Stimulated activated CD8-positive, alpha-beta memory T cell treated with anti-CD3 and anti-CD28 coated beads, Interleukin-4, amount 100 ng/mL, for 24 hours (primary cell): ENCODE measurements at places on chromosomes 7 and 10.

DNA sequence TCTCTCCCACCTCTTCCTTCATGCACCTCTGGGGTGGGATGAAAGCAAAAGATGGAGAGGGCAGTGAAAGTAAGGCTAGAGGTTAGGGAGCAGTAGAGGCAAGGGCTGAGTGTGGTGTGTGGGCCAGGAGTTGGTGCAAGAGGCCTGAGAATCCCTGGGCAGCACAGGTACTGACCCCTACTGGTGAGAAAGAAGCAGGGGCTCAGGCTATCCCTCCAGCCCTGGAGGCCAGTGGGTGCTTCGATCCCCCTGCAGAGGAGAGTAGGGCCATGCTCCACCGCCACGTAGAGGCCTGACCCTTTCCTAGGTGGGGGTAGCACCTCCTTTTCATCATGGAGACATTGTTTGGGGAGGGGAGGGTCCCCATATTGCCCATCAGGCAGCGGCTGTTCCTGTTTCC, 9.8 kb downstream of the CDHR1 start:
- no peak for DNase-seq

GRCh38 chr10:126104767-126105166, 208.4 kb downstream of the FANK1 start:
- no peak for DNase-seq

- no peak for DNase-seq
These were observed 109.4 kb downstream of the MBL2 start for GRCh38 chr10:52663161-52663560.

- DNase-seq: no peak
These were observed 146.6 kb upstream of the FRMD4A start for GRCh38 chr10:14477408-14477710.

- no peak for DNase-seq
These were observed 25.2 kb downstream of the ASZ1 start for GRCh38 chr7:117402109-117402508.

GRCh38 chr7:100901921-100902332, 6.2 kb upstream of the ACHE start:
- DNase-seq: no peak

- DNase-seq: no peak
These were observed 23.7 kb downstream of the NMT2 start for GRCh38 chr10:15144788-15145187.

DNA sequence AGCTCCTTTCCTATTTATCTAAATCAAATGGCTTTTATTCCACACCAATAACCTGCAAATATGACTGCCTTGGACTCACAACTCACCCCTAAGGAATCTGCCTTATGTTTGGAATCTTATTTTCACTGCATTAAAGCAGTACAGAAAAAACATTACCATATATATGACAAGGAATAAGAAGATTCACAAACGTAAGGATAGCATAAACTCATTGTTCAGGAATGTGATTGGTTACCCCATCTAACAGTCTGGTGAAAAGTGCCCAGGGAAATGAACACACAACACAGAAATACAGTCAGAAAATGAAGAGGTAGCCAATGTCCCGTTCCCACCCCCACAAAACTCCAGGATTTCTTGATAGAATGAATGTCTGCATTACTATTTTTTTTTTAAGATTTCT, 2.0 kb downstream of the PPP3CB start:
- DNase-seq: no peak

GRCh38 chr10:50375051-50375452, 123.7 kb upstream of the ASAH2 start:
- DNase-seq: no peak

GRCh38 chr10:124827474-124827873, 25.9 kb downstream of the ABRAXAS2 start:
- DNase-seq: no peak

DNA sequence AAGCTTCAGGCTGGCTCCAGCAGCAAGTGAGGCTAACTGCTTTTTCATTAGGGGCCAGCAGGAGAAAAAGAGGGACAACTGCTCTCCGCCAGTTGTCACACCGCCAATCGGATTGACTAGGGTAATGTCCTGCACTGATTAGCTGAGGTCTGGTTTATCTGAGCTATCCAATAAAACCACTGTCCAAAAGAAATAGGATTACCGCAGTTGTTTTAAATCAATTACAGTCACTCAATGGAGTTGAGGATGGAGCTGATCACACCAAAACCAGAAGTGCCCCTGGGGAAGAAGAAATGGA, 351.4 kb upstream of the NPVF start:
- DNase-seq: no peak

GRCh38 chr7:22413211-22413610, 56.3 kb upstream of the RAPGEF5 start:
- DNase-seq: no peak

DNA sequence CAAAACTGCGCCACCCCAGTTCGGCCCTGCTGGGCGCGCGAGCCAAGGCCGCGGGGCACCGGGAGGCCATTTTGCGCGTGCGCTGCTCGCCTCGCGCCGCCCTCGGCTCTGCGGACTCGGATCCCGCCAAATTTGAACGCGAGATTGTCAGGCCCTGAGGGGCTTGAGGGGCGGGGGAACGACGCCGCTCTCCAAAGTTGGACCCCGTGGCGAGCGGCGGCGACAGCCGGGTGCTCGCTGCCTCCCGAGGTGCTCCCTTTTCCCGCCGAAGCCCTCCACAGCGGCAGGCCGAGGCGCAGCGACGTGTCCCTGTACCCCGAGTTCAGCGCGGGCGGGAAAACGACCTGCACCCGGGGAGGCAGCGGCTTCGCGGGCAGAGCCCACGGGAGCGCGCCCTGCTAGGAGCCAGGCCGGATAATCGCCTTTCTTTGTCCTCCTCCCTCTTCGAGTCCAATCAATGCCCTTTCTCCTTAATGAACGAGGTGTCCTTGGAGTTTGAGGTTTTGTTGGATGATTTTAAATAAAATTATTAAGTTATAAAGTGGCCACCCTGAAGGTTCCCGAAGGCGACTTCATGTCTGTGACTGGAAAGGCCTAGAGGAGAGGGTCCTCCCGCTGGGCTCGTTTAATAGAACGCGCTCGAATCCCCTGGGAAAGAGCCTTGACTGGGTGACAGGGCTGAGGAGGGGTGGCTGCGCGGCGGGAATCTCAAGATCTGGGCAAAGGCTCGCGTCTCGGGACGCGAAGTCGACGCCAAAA, 10.7 kb upstream of the SPAG6 start:
- no peak for DNase-seq

- no peak for DNase-seq
These were observed 17.0 kb upstream of the ZMIZ1 start for GRCh38 chr10:79051766-79052165.

DNA sequence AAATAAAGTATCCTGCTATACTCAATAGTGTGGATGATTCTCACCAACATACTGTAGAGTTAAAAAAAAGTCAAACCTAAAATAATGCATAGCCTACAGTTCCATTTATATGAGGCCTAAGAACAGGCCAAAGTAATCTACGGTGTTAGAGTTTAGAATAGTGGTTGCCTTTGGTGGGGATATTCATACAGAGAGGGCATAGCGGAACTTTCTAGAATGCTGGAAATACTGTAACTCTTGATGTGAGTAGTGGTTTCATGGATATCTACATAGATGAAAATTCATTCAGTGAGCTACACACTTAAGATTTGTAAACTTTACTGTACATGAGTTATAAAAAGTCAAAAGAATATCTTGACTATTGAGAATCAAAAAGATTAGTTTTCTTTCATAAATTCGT, 349.9 kb upstream of the NFE2L3 start:
- no peak for DNase-seq

DNA sequence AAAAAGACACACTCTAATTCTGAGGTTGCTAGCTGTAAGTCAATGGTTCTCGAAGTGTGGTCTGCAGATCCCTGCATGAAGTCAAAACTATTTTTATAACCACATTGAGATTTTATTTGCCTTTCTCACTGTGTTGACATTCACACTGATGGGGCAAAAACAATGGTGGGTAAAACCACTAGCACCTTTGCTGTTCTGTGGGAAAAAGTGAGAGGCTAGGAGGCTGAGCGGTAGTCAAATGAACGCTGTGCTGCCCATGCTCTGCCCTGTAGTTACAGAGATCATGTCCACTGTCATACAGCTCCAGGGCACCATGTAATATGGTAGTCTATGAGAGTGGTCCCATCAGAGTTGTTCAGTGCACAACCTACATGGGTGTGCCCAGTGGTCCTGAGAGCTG, 21.6 kb upstream of the PDCD4 start:
- DNase-seq: no peak

DNA sequence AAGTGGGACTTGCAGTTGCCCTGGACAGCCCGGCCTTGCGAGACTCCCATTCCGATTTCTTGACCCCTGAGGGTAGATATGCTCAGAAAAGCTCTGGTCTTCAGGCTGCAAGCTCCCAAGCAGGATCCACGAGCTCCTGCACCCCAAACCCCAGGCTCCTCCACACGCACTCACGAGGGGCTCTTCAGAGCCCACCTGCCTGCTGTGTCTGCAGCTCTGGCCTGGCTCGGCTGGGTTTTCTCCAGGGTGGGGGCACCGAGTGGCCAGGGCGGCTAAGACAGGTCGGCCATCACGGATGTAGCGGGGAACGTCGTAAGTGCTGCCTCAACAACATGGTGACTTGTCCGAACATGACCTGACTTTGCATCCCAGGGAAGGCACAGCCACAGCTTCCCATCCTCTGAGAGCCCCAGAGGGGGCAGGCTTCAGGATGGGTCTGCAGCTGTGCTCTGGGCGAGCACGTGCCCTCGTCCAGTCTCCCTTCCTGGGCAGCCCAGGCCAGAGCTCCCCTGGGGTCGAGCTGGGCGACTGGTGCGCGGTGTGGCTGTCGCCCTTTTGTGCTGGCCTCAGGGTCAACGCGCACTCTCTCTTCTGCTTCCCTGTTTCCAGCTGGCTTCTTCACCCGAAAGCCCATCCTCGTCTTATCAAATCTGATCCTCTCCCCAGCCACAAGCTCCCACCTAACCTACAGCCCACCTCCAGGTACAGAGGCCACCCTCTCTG, 415.3 kb downstream of the DNAJB6 start:
- DNase-seq: no peak

DNA sequence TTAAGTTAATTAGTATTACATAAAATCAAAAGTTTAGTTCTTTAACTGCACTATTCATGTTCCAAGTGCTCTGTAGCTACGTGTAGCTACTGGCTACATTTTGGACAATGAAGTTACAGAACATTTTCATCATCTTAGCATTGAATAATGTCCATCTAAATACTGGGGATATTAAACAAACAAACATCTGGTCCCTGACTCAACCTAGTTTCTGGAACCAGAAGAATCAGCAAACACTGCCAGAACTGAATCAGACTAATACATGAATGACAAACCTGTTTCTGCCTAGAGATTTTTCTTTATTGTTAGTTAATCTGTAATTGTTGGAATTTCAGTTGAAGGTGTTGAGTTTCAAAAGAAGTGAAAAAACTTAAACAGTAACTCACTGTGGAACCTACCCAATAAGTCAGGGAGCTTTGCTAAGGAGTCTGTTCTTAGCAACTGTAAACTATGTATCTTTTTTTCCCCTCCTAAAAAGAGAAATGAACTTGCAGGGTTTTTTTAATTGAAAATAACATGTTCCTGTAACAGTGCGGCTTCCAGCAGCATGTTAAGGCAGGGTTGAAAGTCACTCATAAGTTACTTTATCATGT, 58.3 kb downstream of the CDK13 start:
- no peak for DNase-seq

DNA sequence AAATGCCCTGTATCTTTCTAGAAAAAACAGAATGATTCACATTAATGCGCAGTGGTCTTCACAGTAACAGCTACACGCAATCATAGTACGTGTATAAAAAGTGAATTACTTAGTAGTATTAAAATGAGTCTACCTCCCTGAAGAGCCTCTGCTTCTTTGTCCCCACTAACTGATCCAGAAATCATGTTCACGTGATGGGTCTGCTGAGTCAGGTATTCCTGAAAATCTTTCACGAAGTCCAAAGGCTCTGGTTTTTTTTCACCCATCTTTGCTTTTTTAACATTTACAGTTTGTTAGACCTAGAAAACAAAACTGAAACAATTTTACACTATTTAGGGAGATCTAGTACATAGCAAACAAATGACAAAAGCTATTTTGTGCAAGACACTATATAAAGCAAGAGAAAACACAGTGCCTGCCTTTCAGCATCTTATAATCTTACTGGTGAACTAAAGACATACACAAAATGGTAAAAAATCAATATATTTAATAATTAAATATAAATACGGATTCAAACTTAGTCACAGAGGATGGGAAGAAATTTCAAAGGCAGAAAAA, 10.2 kb downstream of the IKZF5 start:
- DNase-seq: no peak

DNA sequence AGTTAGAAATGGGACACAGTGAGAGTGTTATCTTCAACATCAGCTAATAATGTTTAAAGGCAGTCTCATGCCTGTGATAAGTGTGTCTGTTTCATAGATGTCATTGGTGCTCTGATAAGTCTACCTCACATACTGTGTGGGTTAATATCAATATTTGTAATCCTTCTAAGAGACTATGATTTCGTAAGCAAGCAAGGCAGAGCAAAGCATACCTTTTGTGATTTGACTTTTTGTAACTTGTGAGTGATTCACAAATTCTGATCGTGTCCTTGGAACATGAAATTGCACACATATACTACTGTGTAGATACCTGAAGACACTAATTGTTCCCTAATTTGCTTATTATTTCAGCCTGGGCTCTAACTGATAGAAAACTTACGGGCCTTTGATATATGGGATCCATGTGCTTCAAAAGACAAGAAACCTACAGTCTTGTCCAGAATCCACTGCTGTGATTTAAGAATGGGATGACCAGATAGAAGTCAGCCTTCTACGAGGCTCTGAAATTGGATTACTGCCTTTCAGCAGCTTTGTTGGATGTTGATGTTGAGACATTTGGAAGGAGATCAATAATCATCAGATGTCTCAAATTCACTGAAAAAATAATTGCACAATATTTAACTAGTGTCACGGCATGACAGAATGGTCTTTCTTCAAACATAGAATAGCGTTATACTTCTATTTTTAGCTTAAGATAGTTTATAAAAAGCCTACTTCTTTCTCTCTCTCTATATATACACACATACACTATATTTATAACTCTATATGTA, 63.2 kb upstream of the KLF6 start:
- DNase-seq: no peak

DNA sequence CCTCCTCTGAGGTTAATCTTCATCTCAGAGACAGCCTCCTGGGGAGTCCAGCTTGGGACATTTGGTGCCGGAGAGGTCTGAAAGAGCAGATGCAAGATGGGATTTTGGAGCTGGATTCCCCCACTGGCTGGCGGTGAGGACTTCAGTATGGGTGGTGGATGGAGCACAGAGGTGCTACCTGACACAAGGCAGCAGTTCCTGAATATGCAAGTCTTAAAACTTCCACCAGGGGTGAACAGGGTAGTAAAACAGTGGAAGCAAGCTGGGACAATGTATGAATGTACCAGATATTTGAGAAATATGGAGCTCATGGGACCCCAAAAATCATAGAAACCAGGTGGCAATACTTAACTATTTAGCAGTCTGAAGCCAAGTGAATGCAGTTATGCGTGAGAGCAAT, 4.8 kb upstream of the TAF3 start:
- DNase-seq: no peak

DNA sequence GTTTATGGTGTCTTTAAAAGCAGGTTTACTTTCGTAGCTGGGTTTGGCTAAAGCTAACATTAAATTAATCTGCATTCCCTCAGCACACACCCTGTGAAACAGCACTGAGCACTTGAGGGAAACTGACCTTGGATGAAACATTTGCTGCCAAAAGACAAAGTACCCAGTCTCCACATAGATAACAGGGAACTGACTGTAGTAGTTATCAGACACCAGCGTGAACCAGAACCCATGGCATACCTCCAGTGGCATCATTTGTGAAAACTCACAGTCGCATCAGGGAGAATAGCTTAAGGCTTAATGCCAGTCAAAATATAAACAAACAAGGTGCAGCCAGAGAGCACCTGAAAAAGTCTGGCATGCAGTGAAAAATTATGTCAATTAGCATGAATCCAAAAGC, 357.8 kb upstream of the C7orf33 start:
- no peak for DNase-seq

GRCh38 chr10:25047591-25048301, 31.3 kb downstream of the THNSL1 start:
- DNase-seq: no peak
